ENCODE measurements at places on chromosomes 6 and 20.

GRCh38 chr20:64246616-64247306, 8.8 kb upstream of the PCMTD2 start:
- DNase-seq = no peak

DNA sequence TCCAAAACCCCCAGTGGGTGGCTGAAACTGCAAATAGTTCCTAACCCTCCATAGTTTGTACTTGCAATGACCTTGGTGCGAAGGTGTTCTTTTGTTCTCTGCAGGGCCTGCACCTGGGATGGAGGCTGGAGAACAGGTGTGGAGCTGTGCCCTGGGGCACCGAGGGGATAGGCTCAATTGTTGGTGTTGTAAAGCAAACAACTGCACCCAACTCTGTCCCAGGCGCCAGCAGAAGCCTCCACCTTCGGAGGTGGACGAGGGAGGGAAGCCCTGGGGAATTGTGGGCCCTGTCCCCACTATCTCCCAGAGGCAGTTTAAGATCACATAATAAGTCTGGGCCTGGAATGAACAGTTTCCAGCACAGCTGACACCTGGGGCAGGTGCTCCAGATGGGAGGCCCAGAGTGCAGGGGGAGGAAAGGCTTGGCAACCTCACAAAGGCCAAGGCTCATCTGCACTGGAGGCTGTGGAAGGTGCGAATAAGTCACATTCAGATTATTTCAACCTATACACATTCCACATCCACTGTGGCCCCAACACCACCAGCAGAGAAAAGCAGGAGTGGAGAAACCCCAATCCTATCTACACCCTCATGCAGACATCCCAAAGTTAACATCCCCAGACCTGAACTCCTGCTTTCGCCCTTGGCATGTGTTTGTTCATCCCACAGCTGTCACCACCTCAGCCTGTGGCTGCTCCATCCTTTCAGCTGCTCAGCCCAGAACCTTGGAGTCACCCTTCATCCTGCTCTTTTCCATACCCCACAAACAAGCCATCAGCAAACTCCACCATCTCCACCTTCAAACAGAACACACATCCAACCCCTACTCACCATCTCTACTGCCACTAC, 12.3 kb upstream of the CBFA2T2 start:
- DNase-seq = no peak

DNA sequence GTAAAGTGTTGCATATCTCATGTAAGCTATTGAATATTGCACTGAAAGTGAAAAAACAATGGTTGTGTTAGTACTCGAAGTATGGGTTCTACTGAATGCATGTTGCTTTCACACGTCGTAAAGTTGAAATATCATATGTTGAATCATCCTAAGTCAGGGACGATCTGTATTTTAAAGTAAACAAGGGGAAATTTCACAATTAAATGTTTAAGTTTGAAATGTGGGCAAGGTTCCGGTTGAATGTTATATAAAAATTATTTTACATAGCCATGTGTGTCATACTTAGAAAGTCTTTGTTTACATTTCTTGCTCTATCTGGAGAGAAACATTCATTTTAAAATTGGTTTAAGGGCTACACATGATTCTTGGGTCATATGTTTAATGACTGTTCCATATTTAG, 76.8 kb downstream of the AKAP7 start:
- DNase-seq = no peak

DNA sequence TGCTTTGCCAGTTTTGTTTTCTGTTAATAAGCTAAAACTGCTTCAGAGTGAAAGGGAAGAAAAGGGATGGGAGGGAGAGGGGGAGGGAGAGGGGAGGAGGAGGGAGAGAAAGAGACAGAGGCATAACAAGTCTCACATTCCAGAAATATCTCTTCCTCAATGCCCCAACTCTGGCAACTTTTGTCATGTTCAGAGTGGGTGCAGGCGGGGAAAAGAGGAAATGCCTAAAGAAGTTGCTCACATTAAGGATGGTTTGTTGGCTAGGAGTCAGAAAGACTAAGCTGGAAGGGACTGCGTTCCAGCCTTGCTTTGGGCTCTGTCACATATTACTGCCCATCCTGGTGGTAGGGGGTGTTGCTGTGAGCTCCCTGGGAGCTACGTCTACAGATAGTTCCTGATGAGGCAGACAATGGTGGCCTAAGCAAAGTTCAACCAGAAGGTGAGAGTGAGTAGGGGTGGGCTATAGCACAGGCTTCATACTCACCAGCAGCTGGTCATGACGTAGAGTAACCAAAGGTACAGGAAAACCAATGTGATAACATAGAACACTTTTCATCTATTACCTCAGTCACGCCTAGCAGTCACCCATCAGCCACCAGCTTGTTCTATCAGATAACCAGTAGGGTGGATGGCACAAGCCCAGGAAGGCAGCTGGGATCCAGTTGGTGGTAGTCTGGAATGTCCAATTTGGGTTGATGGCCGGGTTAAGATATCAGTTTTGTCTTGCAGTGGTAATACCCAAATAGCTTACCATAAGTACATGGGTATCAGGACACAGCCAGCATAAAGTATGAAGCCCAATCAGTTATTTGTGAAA, 2.1 kb downstream of the TSPYL4 start:
- DNase-seq = no peak

- DNase-seq = no peak
Measured at GRCh38 chr20:10652660-10653261, 21.0 kb downstream of the JAG1 start.

DNA sequence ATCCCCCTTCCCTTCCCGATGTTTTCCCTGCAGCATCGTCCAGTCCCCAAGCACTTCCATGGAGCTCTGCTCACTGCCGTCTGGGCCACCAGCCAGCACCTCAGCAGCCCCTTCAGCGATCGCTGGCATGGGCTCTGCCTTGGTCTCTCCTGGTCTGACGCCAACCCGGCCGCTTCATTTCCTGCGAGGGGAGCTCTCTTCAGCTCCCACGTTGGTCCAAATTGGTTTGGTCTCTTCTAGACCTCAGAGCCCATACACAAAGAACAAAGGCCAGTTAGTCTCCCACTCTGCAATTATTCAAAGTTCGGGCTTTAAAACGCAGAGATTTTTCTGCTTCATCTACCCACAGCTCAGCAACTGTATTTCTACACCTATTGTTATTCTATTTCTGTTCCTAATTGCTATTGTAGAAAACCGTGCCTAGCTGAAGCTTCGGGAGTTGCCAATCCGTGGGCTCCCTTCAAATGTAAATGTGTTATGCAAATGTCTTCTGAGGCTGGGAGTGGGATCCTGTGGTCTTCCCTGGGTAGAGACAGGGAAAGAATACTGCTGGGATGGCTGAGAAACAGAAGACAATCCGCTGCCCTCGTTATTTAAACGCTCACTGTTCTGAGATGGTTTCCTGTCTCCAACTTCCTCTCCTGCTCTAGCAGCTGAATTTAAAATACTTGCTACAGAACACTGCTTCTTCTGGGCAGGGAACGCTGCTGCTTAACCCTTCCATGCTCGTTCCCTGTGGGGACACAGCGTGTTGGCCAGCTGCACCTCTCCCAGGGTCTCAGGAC, 154.2 kb upstream of the QKI start:
- DNase-seq = no peak

- DNase-seq = no peak
Measured at GRCh38 chr20:37209661-37210314, 30.4 kb upstream of the MROH8 start.

GRCh38 chr20:57586370-57586793, 25.5 kb downstream of the PCK1 start:
- no peak for DNase-seq

GRCh38 chr20:49312661-49313060, 34.8 kb upstream of the ZNFX1 start:
- no peak for DNase-seq

GRCh38 chr6:32947552-32948465, 5.1 kb downstream of the HLA-DMA start:
- DNase-seq = no peak

GRCh38 chr6:88238065-88238464, 71.9 kb upstream of the CNR1 start:
- no peak for DNase-seq

DNA sequence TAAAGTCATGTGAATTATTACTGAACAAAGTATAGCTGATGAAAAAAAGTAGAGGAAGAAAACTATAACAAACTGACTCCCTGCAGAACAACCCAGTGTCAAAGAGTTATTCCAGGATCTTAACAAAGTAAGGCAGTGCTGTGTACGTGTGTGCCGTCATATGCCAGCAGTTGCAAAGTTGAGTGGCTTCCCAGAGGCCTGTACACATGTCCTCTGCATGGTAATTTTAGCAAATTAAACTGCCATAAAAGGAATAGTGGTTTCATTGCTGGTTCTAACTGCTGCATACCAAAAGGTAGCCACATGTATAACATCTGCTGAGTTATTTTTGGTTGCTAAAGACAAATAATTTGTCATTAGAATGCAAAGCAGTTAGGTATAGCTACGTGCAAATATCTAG, 44.8 kb downstream of the RIPOR2 start:
- DNase-seq = no peak

GRCh38 chr6:144402750-144403149, 117.6 kb downstream of the UTRN start:
- no peak for DNase-seq

GRCh38 chr20:56928007-56928406, 298.9 kb downstream of the TFAP2C start:
- no peak for DNase-seq

GRCh38 chr6:111552958-111553357, 52.7 kb downstream of the TRAF3IP2 start:
- DNase-seq = no peak

DNA sequence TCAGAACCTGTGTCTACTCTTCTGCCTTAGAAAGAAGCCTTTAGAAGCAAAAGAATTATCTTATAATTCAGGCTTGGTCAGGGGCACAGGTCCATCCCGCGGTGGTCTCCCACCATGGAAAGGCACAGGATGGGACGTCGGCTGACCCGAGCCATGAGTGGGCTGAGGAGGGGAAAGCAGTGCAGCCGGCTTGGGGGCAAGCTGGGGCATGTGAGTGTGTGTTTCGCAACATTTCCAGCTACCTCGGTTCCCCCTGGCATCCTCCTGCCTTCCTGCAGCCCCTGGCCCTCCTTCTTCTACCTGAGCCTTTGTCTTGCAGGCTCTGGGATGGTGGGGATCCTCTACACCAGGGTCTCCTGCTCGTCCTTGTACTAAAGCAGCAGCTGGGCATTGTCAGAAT, 29.1 kb upstream of the FOXC1 start:
- no peak for DNase-seq

- DNase-seq = no peak
Measured at GRCh38 chr6:15513801-15514711, 148.8 kb downstream of the DTNBP1 start.

DNA sequence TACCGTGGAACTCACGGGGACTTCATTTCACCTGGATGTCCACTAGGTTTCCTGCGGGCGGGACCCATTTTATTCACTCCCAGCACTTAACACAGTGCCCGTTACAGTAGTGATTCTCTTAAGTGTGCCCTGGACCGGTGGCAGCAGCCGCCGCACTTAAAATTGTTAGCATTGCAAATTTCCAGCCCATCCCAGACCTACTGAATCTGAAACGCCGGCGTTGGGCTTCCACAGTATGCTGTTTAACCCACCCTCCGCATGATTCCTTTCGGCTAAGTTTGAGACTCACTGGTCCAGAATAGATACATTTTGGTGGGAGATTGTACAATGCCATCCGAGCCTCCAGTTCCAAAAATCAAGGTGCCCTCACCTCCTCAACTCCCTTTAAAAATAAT, 967 bp downstream of the SMPDL3A start:
- DNase-seq = no peak

DNA sequence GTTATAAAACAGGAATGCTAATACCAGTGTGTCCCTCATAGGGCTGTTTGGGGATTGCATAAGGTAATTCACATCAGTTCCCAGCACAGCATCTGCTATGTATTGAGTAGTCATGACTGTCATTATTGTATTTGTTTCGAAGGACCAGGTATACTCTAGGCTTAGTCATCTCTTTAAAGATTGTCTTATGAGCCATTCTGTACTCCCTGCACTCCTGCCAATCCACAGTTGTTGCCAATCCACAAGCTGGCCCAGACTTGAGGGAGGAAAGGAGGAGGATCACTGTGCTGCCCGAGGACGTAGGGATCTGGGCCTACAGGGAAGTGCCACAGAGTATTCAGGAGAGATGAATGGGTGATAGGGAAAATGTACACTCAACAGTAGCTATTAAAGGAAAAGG, 113.0 kb upstream of the TIAM2 start:
- no peak for DNase-seq

DNA sequence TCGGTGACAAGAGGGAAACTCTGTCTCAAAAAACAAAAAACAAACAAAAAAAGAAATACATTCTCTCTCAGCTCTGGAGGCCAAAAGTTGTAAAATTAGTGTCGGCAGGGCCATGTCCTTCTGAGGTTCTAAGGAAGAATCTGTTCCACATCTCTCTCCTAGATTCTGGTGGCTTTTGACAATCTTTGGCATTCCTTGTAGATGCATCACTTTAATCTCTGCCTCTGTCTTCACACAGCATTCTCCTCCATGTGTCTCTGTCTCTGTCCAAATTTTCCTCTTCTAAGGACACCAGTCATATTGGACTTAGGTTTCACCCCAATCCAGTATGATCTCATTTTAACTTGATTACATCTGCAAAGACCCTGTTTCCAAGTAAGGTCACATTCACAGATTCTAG, 9.1 kb downstream of the PPP2R5D start:
- no peak for DNase-seq

- no peak for DNase-seq
Measured at GRCh38 chr6:105539911-105540310, 137.0 kb upstream of the PREP start.

DNA sequence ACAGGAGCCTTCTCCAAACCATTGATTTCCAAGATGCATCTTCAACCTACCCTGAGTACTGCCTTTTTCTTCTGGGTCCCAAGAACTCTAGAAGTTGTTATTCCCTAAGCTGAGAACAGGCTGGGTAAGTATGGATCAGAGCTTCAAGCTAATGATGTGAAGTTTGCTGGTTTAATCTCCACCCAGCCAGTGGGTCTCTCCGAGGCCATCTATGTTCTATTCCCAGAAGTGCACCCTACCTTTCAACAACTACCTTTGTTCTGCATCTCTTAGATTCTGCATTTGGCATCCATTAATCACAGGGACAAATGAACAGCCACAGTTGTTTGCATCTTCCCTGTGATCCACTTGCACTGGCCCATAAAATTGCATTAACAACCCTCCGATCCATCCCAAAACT, 246.2 kb downstream of the HIVEP2 start:
- DNase-seq = no peak

GRCh38 chr6:37059344-37060194, 54.1 kb downstream of the FGD2 start:
- DNase-seq = no peak

DNA sequence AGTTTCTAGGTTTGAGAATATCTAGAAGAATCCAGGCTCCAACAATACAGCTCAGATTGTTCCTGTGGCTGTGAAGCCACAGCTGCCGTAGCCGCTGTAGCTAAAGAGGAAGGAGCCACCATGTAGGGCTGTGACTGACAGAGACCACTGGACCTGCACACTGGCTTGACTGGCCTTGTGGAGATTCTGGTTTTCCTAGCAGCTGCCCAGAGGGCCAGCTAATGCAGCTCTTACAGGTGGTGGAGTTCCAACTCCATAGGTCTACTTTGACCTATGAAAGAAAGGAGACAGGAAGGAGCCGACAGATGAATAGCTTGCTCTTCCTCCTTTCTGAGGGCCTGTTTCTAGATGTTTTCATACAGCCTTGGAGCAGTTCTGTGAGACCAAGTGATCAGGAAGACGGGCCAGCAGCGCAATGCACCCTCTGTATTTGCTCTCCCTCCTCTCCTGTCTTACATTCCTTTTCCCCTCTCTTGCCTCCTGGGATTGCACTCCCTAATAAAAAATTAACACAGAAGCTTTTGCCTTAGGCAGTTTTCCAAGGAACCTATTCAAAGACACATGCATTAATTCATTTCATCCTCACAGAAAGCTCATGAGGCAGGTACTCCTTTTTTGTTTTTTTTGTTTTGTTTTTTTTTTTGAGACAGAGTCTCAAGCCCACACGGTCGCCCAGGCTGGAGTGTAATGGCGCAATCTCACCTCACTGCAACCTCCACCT, 51.8 kb upstream of the MYB start:
- no peak for DNase-seq

All from stimulated activated CD4-positive, alpha-beta T cell treated with anti-CD3 and anti-CD28 coated beads, Interleukin-1b, Interleukin-23, amount 100 ng/mL, for 48 hours (primary cell).